ENCODE measurements at places on chromosomes 12 and 14.

- no peak for DNase-seq
Measured at GRCh38 chr14:75732888-75733287, 71.8 kb downstream of the TTLL5 start.

DNA sequence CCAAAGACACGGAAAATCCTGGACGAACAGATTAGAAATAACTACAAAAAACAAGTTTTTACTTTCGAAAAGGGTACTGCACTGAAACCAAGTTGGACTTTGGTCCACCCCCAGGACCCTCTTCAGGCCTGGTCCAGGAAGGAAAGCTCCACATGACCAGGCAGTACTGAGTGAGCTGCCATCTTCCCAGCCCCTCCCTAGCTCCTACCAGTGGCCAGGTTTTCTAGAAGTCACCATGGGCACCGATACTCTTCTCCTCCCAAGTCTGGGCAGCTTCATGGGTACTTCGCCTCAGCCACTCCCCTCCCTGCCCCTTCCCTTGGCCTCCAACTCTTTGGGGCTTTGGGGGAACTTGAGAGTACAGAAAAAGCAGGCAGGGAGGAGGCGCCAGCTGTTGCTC lies 6.6 kb downstream of the VAMP1 start:
- no peak for DNase-seq

DNA sequence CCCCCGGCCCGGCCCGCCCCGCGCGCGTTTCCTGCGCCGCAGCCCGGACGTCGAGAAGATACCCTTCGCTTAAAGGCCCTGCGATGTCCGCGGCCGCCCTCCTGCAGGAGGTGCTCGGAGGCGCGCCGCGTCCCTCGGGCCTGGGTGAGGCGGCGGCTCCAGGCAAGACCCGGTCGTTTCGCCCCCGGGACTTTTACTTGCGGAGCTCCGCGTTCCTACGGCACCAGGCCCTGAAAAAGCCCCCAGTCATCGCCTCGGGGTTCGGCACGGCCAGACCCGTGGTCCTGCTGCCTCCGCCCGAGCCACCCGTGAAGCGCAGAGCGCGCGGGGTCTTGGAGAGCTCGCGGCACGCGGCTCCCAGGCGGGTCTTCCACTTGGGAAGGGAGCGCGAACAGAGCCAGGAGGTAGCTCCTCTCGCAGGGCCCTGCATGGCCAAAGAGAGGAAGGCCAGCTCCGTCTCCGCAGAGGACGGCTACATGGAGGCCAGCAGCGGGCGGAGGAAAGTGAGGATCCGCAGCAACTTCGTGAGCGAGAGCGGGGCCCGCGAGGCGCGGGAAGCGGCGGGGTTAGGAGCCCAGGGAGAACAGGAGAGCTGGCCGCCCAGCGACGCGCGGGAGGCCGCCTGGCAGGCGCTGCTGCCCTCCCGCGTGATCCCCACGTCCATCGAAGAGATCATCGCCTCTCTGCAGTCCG lies 26.9 kb downstream of the TTC6 start:
- no peak for DNase-seq

DNA sequence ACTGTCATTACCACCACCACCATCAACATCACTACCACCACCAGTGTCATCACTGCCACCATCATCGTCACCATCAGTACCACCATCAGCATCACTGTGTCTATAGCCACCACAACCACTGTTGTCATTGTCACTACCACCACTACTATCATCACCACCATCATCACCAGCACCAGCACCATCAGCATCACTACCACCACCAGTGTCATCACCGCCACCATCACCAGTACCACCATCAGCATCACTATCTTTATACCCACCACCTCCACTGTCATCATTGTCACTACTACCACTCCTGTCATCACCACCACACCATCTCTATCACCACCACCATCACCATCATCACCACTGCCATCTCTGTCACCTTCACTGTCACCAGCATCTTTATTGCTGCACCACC lies 60.6 kb downstream of the BEGAIN start:
- DNase-seq, result no peak

DNA sequence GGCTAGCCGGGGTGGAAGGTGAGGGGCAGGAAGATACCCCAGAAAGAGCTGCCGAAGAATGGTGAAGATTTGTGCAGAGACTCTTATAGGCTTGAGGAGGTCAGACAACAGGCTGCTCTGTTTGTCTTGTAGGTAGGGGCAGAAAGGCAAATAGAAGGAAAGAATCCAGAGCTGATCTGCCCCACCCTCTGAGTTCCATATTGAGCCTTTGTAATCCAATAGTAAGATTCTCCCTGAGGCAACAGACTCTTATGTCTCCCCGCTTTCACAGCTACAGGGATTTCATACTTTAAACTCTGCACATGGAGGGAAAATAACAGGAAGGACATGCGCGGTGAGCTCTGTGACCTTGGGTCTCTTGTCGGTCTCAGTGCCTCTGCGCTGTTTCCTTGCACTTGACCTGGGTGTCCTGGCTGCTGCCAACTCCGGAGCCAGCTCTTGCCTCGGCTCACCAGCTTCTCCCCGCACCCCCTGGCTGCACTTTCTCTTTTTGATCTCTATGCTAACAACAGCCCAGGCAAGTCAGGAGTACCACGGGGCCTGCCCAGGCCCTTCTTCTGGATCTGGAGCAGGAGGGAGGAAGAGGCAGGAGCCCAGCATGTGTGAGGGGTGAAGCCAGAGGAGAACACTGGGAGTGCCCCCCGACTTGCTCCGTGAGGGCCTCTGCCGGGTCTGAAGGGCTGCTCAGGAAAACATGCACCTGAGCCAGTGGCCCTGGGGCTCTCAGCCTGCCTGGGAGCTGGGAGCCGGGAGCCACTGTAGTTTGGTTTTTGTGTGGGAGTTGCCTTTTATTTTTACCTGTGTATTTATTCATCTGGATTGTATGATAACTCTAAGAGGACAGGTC lies 75.8 kb downstream of the PPP1R36 start:
- DNase-seq, result no peak

GRCh38 chr12:7705846-7706245 lies 5.4 kb upstream of the DPPA3 start:
- no peak for DNase-seq

DNA sequence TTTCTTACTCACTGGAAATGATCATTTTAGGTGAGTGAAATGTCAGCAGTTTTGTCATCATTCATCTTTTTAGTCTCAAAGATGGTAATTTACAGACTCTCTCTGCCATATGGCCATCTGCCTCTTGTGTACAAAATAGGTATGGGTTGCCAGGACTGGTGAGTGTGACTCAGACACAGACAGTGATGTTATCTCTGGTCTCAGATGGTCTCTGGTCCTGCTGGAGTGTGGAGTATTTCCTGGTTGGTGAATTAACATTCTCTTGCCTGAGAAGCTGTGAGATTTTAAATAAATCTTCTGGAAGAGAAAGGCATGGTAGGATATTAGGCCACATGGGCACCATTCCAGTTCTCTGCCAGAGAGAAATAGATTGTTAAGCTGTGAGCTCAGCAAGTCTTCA lies 207.0 kb downstream of the ATP23 start:
- DNase-seq, result no peak

DNA sequence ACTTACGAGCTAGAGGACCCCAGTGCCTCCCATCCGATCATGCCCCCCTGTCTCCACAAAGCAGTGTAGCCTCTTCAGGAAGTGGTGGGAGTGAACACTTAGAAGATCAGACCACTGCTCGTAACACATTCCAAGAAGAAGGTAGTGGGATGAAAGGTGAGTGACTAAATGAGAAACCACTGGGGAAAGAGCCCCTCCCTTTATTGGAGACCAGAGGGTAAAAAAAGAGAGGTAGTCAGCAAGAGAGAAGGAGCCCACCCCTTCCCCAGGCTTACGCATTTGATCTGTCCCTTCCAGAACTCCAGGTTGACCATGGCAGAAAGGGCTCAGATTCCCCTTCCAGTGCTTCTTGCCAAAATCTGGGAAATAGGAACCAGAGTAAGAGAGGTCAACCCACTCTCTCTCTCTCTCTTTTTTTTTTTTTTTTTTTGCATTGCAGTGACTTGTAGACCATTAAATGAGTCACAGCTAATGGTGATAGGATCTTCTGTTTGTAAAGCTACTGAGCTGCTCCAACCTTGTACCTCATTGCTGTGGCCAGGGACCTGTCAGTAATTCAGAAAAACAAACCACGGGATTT lies 165.4 kb downstream of the GCH1 start:
- DNase-seq, result no peak

DNA sequence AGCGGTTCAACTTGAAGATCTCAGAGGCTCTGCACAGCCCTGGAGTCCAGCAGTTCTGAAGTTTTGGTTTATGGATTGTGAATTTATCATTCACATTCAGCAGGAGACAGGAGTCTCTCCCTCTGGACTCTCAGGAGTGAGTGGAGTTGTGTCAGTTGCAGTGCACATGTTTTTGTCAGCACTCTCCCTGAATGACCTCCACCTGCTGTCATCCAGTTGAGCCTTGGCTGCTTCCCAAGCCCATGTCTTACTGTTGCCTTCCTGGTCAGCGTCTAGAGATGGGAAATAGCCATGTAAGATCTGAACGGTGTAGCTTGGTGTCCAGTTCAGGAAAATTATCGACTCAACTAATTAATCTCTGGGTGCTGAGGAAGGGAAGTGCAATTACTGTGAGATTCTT lies 133.2 kb downstream of the PRKCH start:
- DNase-seq, result no peak

DNA sequence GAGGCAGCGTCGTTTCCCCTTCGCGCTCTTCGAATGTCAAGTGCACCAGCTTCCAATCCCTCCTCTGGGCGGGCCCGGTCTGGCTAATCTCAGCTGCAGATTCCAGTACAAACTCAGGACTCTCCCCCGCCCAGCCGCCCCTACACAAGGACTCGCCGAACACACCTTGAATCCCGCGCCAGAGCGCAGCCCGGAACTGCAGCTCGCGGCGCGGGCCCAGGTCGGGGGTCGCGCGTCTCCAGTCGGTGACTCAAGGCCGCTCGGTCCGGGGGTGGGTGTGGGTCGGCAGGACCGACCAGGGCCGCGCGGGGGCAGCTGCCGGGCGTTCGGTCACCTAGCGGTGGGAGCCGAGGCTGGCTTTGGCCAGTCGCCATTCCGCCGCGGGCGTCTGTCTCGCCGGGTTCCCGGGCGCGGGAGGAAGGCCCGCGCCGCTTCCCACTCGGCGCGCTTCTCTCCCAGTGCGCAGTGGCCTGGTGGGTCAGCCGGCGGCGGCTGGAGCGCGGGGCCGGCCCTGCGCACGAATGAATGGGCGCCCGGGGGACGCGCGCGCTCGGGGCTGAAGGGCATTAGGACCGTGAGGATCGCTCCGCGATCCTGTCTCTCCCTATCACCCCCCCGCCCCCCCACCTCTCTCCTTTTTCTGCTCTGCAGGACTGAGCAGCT lies at the start of gene GALNT16:
Gene GALNT16, plus strand, starts transcription at position 632 of the 663 bp plus-strand sequence. CDS start 133 bp downstream, outside the sequence.
- no peak for DNase-seq

DNA sequence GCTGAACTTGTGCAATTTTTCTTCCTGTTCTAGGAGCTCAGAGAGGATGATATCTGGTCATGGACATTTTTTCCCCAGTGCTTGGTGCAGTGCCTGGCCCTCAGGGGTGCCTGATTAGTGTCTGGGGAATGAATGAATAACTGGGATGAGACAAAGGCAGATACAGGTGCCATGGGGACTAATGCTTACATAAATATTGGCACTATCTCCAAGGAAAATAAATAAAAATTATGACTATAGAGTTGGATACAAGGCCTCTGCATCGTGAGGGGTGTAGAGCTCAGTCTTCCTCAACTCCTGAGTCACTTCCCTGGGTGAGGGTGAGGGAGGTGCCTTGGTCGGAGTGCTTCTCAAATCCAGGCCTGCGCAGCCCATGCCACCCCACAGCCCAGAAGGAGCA lies 188.6 kb downstream of the KCNA5 start:
- no peak for DNase-seq

DNA sequence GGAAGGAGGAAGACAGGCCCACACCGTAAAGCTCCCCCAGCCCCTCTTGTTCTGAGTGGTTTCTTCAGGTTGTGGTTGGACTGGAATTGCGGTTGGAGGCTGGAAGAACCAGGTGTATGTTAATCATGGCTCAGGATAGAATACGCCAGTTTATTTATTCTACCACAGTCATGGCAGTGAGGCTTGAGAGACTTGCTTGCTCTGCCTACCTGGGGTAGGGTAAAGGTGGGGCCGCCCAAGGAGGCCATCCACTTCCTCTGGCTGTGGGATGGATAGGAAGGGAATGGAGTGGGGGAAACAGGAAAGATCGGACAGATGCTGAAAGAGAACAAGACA lies 8.1 kb downstream of the SHMT2 start:
- DNase-seq, result no peak

GRCh38 chr12:19572920-19573558 lies 133.7 kb downstream of the AEBP2 start:
- DNase-seq, result no peak

GRCh38 chr12:87779858-87780498 lies 249.2 kb downstream of the C12orf50 start:
- DNase-seq, result no peak

GRCh38 chr12:118827047-118827446 lies 154.3 kb upstream of the SRRM4 start:
- no peak for DNase-seq

DNA sequence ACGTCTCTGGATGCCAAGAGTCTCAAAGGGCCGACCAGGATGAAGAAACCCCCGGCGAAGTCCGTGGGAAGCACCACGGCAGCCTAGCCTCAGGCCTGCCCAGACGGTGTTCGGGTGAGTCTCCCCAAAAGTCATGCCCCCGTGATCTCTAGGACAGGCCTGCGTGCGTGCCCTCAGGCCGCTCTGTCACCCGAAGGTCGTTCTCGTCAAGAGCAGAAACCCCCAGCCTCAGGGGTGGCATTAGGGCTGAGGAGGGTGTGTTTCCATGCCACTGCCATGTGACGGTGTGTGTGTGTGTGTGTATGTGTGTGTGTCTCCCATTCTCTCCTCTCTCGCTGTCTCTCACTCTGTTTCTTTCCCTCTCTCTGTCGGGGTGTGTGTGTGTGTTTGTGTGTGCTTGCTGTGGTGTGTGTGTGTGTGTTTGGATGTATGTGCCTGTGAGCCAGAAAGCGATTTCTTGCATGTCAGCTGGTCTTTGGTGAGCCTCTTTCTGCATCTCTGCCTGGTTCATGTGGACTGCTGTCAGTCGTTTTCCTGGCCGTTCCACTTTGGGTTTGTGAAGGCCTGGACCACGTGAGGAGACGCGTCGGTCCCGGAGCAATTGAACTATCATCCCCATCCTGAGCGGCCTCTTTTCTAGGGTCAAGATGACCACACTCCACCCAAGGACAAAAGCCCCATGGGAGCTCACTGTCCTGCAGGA lies 772.5 kb upstream of the ALG10B start:
- no peak for DNase-seq

GRCh38 chr12:97223419-97223818 lies 239.2 kb upstream of the RMST start:
- DNase-seq, result no peak

DNA sequence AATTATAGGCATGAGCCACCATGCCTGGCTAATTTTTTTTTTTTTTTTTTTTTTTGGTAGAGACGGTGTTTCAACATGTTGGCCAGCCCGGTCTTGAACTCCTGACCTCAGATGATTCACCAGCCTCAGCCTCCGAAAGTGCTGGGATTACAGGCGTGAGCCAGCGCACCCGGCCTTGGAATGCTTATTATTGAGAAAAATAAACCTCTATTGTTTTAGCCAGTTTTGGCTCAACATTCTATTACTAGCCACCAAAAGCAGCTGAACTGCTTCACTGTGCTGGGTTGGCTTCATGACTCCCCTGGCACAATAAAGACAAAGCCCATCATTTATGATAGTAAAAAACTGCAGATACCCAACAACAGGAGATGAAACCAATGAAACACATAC lies 93.5 kb upstream of the CEP83 start:
- no peak for DNase-seq

Data from activated CD8-positive, alpha-beta memory T cell treated with anti-CD3 and anti-CD28 coated beads for 1 hour (primary cell).